ENCODE measurements at places on chromosomes 1 and 21.

DNA sequence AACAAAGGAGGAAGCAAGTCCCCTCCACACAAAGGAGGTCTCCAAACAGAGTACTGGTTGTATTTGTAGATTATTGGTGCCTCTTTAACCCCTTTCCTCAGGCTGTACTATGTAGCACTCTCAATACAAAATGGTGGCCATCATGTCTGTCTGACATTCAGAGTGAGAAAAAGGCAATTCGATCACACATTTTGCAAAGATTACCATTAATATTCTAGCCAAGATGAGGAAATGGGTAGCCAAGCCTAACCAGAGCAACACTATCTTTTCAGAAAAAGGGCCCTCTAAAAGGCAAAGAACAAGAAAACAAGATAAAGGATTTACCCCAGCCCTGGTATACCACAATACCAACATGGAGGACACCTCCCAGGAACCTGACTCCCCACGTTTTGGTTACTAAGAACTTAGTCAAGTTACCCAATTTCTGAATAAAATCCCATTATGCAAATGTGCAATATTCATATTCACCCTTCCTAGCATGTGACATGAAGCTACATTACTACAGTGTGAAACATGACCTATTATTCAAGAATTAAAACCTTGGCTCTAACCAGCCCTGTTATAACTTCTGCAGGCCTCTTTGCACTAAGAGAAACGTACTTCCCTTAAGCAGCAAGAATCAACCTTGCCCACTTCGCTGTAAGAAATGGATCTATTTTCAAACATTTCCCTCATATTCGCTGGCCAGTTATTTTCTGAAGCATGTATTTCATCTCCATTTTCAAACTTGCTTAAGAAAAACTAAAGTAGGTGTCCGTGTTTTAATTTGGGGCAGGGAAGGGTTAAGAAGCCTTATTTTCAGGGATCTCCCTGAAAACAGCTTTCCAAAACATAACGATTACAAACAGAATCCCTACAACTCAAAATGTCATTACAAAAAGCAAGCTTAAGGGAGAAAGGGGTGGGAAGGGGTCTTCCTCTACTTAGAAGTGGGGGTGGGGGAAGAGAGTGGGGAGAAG, 2.1 kb downstream of the KDM5B start:
- DNase-seq: no peak

GRCh38 chr1:40110389-40110788, 13.3 kb upstream of the PPT1 start:
- no peak for DNase-seq

GRCh38 chr1:194950584-194950983, 1657.7 kb downstream of the KCNT2 start:
- no peak for DNase-seq

DNA sequence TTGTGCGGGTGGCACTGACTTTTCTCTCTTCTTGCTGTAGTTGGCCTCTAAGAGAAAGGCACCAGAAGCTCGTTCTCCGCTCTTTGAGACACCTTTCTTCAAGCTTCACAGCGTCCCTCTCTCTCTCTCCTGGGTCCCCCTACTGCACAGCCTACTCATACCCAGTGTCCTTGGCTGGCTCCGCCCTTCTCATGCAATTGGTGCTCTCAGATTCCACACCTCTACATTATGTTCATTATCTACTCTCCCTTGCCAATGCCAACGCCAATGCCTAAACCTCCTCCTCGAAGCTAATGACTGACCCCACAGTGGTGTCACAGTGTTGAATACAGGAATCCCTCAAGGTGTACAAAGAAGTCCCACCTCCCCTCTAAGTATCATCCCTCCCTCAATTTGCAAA, 4.8 kb upstream of the DNAJC28 start:
- DNase-seq: no peak

GRCh38 chr1:58318157-58319005, 228.1 kb downstream of the OMA1 start:
- DNase-seq: no peak

Data from stimulated activated CD8-positive, alpha-beta memory T cell treated with anti-CD3 and anti-CD28 coated beads, Interleukin-15, amount 100 ng/mL, for 48 hours (primary cell).